Fibroblast of skin of back (primary cell): ENCODE measurements at places on chromosomes 5 and 9.

GRCh38 chr9:136848393-136849037, 694 bp upstream of the PHPT1 start:
- no peak for DNase-seq

DNA sequence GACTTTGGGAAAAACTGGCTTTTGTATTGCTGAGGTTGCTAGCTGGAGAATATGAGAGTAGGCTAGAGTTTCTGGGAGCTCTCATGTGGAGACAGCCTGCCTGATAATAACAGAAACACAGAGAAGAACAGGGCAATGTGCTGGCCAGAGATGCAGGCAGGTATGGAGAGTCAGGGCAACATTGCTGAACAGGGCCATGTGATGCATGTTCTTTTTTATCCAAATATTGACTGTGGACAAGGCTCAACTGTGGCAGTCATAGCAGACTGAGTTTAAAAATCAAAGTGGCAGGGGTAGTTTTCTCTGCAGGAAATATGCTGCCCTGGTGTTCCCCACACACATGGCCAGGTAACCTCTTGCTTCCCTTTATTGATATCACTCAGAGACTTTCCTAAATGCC, 381.1 kb downstream of the RASEF start:
- no peak for DNase-seq

DNA sequence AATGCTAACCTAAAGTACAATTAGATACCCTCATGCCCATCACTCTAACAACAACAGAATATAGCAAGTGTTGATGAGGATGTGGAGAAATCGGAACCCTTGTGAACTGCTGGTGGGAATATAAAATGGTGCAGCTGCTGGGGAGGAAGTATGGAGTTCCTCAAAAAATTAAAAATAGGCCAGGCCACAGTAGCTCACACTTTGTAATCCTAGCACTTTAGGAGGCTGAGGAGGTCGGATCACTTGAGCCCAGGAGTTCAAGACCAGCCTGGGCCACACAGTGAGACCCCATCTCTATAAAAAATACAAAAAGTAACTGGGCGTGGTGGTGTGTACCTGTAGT, 18.0 kb upstream of the MRNIP start:
- DNase-seq = no peak

- no peak for DNase-seq
Observed at GRCh38 chr9:138049779-138050471, 172.3 kb downstream of the CACNA1B start.

DNA sequence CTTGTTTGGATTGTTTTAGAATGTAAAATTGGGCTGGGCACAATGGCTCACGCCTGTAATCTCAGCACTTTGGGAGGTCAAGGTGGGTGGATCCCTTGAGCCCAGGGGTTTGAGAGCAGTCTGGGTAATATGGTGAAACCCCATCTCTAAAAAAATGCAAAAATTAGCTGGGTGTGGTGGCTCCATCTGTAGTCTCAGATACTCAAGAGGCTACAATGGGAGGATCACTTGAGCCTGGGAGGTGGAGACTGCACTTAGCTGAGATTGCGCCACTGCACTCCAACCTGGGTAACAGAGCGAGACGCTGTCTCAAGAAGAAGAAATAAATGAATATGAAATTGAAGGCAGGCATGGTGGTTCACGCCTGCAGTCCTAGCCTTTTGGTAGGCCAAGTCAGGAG, 21.3 kb downstream of the MAML1 start:
- DNase-seq = no peak

GRCh38 chr5:175392236-175392635, 51.7 kb downstream of the DRD1 start:
- no peak for DNase-seq

DNA sequence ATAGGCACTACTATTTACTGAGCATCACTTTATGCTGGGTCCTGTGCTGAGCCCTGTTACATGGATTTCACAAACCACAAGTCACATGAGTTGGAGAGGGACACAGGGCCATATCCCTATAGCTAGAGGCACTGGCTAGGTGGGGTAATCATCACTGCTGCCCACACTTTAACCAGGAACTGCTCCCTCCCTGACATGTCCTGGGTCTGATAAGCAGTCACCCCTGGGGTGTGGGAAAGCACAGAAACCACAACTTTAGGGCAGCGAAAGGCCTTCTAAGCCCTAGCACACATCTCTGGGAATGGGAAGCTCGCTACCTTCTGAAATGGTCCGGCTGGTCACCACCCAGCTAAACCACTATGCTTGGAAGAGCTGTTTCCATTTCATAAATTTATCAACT, 15.0 kb downstream of the TBC1D2 start:
- no peak for DNase-seq

DNA sequence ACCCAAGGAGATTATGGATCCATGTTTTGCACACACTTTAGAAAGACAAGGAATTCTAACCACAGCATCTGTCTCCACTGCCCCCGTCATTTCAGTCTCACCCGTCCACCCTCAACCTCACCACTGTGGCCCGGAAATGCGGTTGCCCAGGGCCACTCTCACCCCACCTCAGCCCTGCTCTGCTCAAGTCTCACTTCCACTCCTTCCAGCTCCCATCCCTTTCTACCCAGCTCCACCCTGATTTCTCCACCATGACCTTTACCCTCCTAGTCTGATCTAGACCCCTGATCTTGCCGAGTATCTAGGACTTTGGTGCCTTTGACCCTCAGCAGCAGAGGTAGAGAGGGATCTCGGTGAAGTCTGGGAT, 7.2 kb upstream of the KCNIP1 start:
- DNase-seq = no peak

- DNase-seq = no peak
Observed at GRCh38 chr5:155711882-155712281, 615.1 kb upstream of the SGCD start.

GRCh38 chr5:123943151-123943550, 431.2 kb downstream of the CSNK1G3 start:
- peak; percentile 21 for DNase-seq
